ENCODE measurements at places on chromosomes 5 and 9.

- DNase-seq = no peak
Observed at GRCh38 chr5:107670932-107671741, at the start of gene EFNA5. EFNA5 (minus strand) TSS chr5:107670937.

DNA sequence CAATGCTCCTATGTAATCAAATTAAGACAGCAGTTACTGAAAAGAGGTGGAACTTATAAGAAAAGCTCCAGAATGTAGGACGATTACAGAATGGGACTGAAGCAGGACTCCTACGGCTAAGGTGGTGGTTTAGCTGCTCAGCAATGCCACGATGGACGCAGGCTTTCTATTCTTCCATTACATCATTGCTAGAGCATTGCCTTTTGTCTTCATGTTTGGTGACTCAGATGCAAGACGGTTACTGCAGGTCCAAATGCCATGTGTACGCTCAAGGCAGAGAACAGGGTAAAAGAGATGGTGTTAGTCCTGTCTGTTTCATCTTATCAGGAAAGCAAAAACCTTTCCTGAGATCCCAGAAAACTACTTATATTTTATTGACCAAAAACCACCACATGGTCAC, 255.1 kb downstream of the ZSWIM6 start:
- no peak for DNase-seq

DNA sequence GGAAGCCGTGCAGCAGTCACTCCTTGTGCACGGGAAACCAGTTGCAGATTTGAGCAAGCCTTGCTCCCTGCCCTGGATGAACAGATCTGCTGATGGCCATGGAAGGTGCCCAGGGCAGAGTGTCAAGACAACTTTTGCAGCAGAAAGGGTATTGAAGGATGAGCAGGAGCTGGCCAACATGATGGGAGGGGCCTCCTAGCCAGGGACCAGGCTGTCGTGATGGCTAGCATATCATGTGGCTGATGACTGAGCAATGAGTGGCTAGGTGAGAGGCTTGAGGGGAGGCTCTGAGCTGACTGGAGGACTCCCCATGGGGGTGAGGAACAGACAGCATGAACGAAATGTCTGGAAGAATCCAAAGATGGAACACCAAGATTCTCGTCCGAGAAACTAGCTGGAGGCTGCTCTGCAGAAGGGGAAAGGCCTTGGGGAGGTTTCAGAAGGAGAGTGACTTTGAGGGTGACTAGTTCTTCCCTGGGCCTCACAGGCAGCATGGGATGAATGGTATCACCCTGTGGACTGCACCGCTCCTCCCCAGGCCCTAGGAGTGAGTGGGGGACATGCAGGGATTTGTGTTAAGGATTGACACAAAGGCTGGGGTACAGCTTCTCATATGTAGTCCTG, 18.5 kb downstream of the PPARGC1B start:
- no peak for DNase-seq

- no peak for DNase-seq
Observed at GRCh38 chr5:29796013-29796412, 1397.5 kb upstream of the CDH6 start.

- no peak for DNase-seq
Observed at GRCh38 chr9:32625320-32625719, 10.1 kb downstream of the TAF1L start.

- DNase-seq = no peak
Observed at GRCh38 chr9:81387360-81388106, 301.8 kb downstream of the TLE1 start.

- no peak for DNase-seq
Observed at GRCh38 chr5:42467981-42468524, 44.8 kb downstream of the GHR start.

GRCh38 chr9:36486933-36487481, 85.7 kb upstream of the MELK start:
- peak; percentile 9 for DNase-seq

DNA sequence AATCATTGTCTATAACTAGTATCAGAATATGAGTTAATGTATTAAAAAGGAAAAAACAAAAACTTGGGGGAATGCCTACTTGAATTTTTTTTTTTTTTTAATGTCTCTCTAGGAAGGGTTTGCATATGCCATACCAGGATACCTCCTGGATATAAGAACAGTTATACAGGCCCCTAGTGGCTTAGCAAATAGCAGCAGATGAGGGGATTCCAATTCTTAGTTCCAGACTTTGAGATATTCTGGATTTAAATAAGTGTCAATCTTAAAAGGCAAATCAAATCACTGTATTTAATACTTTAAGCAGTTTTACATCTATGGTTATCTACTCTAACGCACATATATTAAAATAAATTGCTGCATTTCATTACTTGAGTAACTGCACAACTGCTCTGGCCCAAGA, 1055.5 kb upstream of the DMAC1 start:
- DNase-seq = no peak

- no peak for DNase-seq
Observed at GRCh38 chr9:35220659-35221338, 59.0 kb downstream of the UNC13B start.

- no peak for DNase-seq
Observed at GRCh38 chr5:132022737-132023136, 11.3 kb upstream of the ACSL6 start.

DNA sequence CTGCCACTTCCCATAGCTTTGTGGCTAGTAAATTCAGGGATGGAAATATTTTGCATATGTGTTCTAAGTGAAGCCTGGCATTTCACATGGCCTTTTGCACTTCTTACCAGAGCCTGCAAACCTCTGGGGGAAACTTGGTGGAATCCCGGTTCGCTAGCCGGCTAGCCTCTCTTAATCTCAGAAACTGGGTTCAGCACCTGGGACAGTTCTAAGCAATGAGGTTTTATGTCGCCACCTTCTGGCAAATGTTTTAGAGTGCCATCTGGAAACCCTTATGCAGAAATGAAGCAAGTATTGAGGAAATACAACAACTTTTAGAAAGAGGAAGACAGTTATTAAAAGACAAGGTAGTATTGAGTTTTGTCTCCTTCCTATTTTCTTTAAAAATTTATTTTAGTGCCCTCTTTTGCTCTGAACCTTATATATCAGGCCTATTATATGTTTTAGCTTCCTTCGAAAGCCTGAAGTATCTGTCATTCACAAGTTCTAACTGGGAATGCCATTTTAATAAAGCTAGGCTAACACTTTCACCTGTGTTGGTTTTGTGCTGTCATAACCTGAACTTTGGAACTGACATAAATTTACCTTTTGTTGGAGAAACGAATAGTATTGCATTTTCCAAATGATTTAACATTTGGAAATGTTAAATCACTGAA, 963 bp upstream of the HTR1A start:
- no peak for DNase-seq

- DNase-seq = no peak
Observed at GRCh38 chr9:4973246-4973645, 11.8 kb upstream of the JAK2 start.

- DNase-seq = no peak
Observed at GRCh38 chr5:8478326-8478725, 609.4 kb downstream of the MTRR start.

- peak; percentile 54 for DNase-seq
Observed at GRCh38 chr5:142095651-142096330, 12.8 kb upstream of the NDFIP1 start.

- DNase-seq = no peak
Observed at GRCh38 chr5:10460252-10460906, 18.7 kb downstream of the ROPN1L start.

GRCh38 chr5:171316258-171317121, 7.4 kb downstream of the TLX3 start:
- no peak for DNase-seq

- no peak for DNase-seq
Observed at GRCh38 chr5:42241636-42242035, 181.6 kb upstream of the GHR start.

DNA sequence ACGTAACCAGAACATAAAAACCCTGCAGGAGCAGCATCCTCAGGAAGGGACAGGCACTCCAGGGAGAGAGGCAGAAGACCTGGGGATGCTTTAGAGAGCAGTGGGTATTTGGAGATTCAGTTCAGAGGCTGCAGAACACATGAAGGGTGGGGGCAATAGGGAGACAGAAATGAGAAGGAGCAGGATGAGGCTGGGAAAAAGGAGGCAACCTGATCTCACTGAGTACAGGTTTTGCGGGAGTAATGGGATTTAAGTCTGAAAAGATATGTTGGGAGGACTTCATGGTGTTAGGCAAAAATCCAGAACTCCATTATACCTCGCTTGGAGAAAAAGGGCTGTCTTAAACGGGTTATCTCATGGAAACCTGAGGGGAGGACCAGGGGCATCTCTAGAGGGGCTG, 41.3 kb upstream of the GARNL3 start:
- DNase-seq = no peak

DNA sequence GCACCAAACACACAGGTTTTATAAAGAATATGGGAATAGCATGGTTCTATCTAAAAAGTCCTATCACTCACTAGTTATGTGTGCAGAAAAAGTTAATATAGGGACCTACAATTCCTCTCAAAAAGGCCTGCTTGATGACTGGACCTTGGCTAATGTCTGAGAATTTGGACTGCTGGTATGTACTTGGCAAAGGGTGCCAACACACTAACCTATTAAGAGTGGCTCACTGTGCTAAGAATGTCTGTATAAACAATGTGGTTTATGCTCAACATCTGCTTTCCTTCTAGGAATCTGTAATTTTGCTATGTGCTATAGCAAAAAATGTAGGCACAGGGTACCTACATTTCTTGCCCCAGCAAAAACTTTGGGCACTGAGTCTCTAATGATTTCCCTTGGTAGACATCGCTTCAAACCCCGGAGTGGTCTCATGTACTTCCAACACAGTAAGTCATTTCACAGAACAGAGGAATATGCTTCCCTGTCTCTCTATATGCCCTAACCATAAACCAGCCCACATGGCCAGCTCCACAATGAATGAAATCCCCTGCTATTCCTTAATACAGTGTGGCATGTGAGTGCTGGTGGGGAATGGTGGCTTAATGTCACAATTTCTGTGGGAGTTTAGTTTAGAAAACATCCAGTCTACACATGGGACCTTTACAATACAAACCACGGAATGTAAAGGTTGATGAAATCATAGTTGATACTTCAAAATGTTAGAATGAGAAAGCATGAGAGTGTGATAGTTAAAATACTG, 101.7 kb downstream of the UBAP2 start:
- no peak for DNase-seq

GRCh38 chr5:10194083-10194482, 55.6 kb downstream of the ATPSCKMT start:
- no peak for DNase-seq

DNA sequence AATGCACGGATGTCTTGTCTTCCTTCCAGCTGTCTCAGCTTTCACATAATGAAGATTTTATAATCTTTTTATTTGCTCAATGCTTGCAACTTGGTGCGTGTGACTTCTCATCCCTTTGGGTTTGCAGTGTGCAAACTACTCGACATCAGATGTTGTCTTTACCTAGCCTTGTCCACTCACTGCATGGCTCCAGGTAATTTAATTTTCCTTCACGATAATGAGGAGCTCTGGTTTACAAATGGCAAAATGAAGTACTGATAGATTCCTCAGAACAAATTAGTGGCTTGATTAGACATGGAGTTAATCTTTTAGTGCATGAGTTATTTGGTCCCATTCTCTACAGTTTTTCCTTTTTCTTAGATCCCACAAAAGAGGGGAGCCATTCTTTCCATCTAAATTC, 603.0 kb downstream of the CCDC171 start:
- DNase-seq = no peak

GRCh38 chr9:122309861-122310260, 45.2 kb downstream of the MRRF start:
- DNase-seq = no peak

GRCh38 chr9:34986540-34987047, 3.0 kb upstream of the DNAJB5 start:
- DNase-seq = no peak

GRCh38 chr5:55316289-55316688, 8.5 kb downstream of the MTREX start:
- DNase-seq = no peak

GRCh38 chr9:115111874-115112273, 6.1 kb downstream of the TNC start:
- DNase-seq = no peak
